ENCODE measurements at places on chromosomes 2 and 18.
A peak's percentile ranks its signal among the peaks of the same experiment; 100 is the strongest.

DNA sequence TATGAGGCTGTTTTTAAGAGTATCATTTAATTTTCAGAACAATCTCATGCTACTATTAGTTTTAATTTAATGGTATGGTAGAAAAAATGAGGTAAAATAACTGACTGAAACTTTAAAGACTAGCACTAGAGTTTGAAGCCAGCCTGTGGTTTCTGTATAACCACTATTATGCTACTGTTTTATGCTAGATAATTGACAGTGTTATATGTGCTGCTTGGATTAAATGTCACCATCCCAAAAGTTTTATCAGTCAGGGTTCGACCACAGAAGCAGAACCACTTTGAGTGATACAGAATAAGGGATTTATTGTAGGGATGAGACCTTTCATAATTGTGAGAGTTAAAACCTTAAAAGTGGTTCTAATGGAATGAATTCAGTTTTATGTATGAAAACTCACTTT is 271.6 kb downstream of the PTGR3 start:
- no peak for DNase-seq

GRCh38 chr2:24380820-24381219 is 20.5 kb upstream of the ITSN2 start:
- DNase-seq = no peak

DNA sequence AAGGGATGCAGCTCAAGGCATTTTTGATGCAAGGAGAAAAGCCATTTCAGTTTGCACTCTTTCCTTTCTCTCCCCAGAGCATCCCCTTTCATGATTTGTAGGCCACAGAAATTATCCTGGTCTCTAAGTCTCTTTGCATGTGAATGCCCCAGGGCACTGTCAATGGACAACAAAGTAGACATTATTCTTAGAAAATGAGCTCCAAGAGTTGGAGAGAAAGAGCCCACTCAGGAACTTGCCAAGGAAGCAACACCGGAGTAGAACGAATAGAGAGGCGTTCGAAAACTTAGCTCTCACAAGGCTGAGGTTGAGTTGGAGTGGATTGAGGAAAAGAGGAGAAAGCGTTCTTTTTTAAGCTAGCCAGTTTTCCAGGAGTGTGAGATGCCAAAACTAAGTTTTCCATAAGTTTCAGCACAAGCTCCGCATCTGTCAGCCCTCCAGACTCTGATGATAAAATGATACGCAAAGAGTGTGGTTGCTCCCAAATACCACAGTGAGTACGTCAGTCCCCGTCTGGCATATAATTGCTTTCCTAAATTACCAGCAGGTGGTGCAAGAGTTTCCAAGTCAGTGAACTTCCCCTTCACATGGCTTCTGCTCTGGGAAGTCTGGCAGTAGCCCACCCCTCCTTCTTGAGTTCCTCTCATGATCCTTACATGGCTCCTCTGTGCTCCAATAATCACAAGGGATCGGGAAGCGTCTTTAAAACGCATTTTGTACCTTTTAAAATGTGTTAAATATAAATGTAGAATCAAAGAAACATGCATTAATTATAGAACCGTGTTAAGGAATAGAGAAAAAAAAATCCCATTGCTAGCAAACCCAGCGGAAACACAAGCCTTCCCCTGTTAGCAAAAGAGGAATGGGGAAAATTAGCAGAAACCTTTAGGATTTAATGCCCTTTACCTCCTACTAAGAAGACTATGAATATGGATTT is 1060.6 kb upstream of the FANCL start:
- DNase-seq = peak; percentile 26

- no peak for DNase-seq
Observed at GRCh38 chr2:6342273-6342920, 523.3 kb downstream of the CMPK2 start.

GRCh38 chr18:7830468-7830867 is 263.4 kb downstream of the PTPRM start:
- no peak for DNase-seq

DNA sequence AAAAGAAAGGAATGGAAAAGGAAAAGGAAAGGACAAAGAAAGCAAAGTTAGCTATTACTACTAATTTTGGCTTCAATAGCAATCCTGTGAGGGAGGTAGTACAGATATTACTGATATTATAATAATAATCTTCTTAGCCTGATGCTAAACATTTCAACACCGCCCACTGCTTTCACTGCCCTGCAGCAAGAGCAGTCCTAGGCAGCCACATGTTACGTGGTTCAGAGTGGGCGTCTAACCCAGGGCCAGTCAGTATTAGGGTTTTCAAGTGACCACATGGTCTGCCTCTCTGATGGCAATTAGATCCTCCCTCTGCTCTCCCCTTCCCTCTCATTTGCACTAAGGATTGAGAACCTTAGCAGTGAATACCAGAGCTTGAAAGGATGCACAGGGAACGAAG is 83.7 kb upstream of the ZNF397 start:
- no peak for DNase-seq

DNA sequence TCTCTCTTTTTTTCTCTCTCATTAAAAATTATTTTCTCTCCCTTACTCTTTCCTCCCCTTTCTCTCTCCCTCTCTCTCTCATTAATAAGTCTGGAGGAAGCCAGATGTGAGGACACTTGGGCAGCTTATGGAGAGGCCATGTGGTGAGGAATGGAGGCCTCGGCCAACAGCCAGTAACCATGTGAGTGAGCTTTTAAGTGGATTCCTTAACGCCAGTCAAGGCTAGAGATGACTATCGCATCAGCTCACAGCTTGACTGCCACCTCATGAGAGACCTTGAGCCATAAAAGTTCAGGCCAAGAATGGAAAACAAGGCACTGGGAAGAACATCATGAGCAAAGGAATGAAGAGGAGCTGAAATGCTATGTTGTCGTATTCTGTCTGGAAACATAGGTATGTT is 39.1 kb downstream of the ETAA1 start:
- no peak for DNase-seq

DNA sequence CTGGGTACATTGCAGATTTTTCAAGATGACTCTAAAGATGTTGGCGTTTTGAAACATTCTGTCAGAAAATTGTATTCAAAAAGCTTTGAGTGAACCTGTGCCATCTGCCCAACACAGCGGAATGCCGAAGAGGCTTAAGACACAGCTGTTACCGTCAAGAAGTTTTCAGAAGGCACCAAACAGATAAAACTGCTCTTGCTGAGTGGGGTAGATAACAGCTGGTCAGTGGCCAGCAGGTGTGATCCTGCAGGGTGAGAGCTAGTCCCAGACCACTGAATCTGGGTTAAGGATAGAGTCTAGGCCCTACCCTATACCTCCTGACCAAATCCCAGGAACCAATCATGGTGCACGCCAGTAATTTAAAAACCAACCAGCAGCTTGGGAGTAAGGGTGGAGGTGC is 60.5 kb upstream of the B3GNT7 start:
- DNase-seq = no peak

GRCh38 chr18:56152551-56153310 is 485.7 kb downstream of the TXNL1 start:
- no peak for DNase-seq

DNA sequence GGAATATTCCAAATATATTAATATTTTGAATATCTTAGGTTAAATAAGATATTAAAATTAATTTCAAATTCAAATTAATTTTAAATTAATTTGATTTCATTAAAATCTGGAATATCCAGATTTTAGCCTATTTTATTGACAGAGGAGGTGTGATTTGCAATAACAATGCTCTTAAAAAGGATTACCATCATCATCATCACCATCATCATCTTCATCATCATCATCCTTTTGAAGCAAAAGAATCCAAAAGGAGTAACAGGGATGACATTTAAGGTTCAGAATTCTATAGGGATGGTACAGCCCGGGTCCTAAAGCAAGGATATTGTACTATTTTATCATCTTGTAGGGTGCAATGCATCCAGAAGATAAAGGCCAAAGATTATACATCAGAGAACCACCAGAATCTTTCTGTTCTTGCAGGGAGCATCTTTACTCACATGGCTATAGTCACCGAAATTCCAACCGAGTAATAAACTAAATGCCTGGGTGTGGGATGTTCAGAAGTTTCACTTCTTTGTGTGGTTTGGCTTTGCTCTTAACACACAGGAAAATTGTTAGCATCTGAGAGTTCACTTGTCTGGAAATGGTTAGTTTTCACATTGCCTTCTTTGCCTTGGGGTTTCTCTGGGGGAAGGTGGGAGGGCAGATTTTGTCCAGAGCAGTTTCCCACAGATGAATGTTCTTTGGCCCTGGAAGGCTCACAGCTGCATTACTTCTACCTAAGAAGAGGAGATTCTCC is 99.1 kb upstream of the ITGA6 start:
- DNase-seq = no peak

- DNase-seq = no peak
Observed at GRCh38 chr2:130844161-130844560, 7.4 kb downstream of the ARHGEF4 start.

- no peak for DNase-seq
Observed at GRCh38 chr18:13187498-13187897, 31.1 kb upstream of the LDLRAD4 start.

- DNase-seq = no peak
Observed at GRCh38 chr18:28175930-28176697, 816 bp downstream of the CDH2 start.

GRCh38 chr18:62577765-62578164 is 54.9 kb downstream of the ZCCHC2 start:
- no peak for DNase-seq

- DNase-seq = peak; percentile 78
Observed at GRCh38 chr18:3679241-3679640, 229.3 kb downstream of the TGIF1 start.

DNA sequence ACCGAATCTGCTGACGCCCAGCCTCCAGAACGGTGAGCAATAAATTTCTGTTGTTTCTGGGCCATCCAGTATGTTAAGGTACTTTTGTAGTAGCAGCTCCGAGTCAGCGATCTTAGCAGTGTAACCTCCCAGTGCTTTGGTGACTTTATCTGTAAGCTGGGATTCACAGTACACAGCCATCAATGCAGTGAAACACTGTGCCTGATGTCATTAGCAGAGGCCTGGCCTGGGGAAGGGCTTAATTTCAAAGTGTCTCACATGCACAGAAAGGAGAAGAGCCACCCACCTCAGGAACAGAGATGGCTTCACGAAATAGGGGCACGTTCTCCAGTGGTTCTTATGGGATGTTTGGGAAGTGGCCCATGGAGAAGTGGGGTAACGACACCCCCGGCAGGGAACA is 281.2 kb downstream of the PHLPP1 start:
- no peak for DNase-seq

GRCh38 chr2:206424134-206424533 is 19.2 kb upstream of the ADAM23 start:
- DNase-seq = no peak

- DNase-seq = no peak
Observed at GRCh38 chr2:151261977-151262291, 271 bp upstream of the RBM43 start.

DNA sequence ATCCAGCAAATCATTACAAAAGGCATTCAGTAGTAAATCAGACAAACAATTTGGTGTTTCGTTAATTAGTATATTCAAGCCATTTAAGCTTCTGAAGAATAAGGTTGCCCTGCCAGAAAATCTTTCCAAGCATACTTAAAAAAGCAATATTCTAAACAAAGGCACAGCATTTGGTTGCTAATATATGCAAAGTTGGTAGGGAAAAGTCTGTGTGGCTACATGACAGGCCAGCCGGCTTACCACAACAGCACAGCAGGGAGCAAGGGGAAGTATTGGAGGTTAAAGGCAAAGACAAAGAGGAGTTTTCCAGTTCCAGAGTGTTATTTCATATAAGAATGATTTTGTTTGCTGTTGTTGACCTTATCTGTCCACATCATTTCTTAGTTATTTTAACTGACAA is 282.3 kb downstream of the MBD5 start:
- no peak for DNase-seq

DNA sequence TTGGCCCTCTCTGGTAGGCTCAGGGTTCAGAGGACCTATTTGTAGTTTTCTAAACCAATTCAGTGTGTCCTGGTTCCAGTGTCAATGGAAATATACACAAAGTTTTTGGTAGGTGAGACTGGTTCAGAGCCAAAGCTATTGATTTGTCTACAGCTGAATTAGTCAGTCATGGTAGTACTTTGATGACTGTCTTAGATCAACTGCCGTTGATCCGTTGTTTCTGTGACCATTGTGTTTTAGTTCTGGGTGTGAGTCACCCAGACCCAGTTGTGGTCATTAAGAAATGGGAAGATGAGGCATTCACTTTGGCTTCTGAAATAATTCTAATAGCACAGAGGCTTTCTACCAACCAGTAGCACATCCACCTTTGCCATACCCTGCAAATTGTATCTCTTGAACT is 16.0 kb upstream of the RPE start:
- no peak for DNase-seq

- no peak for DNase-seq
Observed at GRCh38 chr2:127330753-127331152, 36.8 kb upstream of the ERCC3 start.

GRCh38 chr2:231711677-231712450 is 3.5 kb downstream of the PTMA start:
- DNase-seq = no peak

DNA sequence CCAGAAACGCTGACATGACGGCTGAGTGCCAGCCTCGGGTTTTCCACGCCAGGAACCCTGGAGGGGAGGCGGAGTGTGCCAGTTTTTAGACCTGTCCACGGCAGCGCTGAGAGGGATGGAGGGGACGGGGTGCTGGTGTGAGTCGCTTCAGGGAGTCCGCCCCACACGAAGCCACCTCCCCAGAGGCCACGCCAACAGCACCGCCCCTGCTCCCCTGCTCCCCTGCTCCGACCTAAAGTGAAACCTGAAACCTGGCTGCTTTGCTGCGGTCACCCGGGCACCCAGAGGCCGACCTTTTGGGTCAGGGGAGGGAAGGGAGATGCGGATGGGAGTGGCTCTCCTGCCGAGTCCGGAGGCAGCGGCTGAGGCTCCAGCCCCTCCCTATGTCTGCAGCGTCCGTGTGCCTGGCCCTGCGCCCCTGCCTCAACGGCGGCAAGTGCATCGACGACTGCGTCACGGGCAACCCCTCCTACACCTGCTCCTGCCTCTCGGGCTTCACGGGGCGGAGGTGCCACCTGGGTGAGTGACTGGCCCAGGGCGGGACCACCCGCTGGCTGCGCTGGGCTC is 38.1 kb downstream of the SNED1 start:
- DNase-seq = no peak

- no peak for DNase-seq
Observed at GRCh38 chr18:55763805-55764204, 175.8 kb upstream of the TCF4 start.

DNA sequence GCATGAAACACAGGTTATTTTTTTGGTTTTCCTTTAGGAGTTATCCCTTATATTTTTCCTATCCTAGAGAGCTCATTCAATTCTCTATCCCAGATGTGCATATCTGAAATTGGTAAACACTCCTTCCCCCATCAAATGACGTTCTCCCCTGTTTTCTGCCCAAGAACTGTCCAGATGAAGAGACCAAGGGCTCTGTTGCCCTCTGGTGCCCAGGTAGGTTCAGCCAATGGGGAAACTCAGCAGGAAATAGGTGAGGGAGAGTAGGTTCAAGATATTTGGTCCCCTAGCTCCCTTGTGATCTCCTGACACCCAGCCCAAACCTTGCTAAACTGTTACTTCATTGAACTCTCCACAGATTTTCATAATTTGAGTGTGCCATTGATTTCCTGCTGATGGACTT is 14.1 kb upstream of the INO80C start:
- no peak for DNase-seq

DNA sequence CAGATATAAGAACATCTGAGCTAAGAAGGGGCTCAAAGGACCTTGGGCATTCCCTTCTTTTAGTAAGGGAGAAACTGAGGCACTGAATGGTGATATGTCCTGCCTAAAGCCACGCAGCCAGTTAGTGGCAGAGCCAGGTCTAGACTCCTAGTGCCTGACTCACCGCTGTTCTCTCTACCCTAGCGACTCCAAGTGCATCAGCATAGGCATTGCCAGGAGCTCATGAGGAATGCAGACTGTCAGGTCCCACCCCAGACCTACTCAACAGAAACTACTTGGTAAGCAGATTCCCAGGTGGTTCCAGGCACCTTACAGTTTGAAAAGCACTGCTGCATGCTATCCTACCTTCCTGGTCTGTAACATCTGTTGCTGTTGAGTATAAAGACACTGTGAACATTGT is 158.9 kb downstream of the MSH2 start:
- DNase-seq = no peak

Measured in keratinocyte (primary cell).